ENCODE measurements at places on chromosomes 5 and 9. TPM values are rescaled to one million over a fixed set of nuclear protein-coding genes. Genes with fewer than 3 reads are reported as not detected.

Gene GABBR2
- total RNA-seq: not detected

Gene FGF1
- 0.09 TPM for total RNA-seq

Gene CDK7
- total RNA-seq: 25.2 TPM

Gene RELL2
- 3.5 TPM for total RNA-seq

Gene OSMR
- total RNA-seq: 6.9 TPM

Gene CKMT2
- total RNA-seq: 0.64 TPM

Gene TSLP
- total RNA-seq: 0.27 TPM

Gene SH3RF2
- 54.9 TPM for total RNA-seq

Gene PCDHA7
- total RNA-seq: 0.27 TPM

Gene PDZD2
- total RNA-seq: 2.3 TPM

Gene FAM163B
- 1.2 TPM for total RNA-seq

Gene BRINP1
- 0.17 TPM for total RNA-seq

Gene PPIP5K2
- total RNA-seq: 75.2 TPM

Gene SLC6A7
- total RNA-seq: 30.4 TPM

Gene SPATA31D1
- total RNA-seq: not detected

Gene CACFD1
- total RNA-seq: 66.1 TPM

Gene ARHGEF37
- 14.2 TPM for total RNA-seq

Gene TTC39B
- 50.5 TPM for total RNA-seq
